Spinal cord (tissue), 10 donors: ENCODE measurements at places on chromosomes 2 and 18. TPM values are rescaled to one million over a fixed set of nuclear protein-coding genes. Genes with fewer than 3 reads are reported as not detected.

Gene LYG2
- 0.33 TPM for polyA plus RNA-seq

Gene GPAT2
- polyA plus RNA-seq, result 2.9 TPM

Gene LBH
- 45.5 TPM for polyA plus RNA-seq

DNA sequence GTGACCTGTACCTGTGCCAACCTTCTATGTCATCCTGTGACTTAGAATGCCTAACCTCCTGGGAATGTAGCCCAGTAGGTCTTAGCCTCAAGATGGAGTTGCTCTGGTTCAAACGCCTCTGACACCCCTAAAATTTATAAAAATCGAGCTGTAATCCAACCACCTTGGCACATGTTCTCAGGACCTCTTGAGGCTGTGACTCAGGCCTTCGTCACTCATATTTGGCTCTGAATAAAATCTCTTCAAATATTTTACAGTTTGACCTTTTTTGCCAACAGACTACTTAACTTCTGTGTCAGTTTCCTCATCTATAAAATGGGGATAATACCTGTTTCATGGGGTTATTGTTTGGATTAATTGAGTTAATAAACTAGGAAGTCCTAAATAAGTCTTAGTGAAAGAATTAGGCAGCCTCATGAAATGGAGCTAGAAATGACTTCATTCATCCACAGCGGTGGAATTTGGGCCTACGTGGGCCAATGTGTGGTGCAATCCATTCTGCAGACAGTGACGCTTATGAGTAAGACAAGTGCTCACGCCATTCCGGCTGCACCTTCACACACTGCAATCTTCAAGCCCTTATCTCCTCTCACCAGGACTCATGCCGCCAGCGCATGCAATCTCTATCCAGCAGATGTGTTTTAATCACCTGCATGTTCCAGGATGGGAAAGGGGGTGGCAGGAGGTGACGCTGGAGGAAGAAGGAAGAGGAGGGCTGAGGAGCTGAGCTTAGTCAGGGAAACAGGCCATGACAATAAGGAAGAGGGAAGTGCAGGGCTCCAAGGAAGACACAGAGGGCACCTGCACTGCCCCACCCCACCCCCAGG lies 2.0 kb upstream of the UBE2F start:
- DNase-seq, result no peak

GRCh38 chr2:235756491-235756890 lies 262.6 kb downstream of the AGAP1 start:
- DNase-seq, result no peak

- no peak for DNase-seq
Observed at GRCh38 chr2:33496726-33497125, 20.3 kb downstream of the RASGRP3 start.

- no peak for DNase-seq
Observed at GRCh38 chr18:48409591-48410094, 460 bp upstream of the ZBTB7C start.
